ENCODE measurements at places on chromosomes 4 and X.

- no peak for DNase-seq
Observed at GRCh38 chr4:105357258-105357980, 116.4 kb downstream of the PPA2 start.

DNA sequence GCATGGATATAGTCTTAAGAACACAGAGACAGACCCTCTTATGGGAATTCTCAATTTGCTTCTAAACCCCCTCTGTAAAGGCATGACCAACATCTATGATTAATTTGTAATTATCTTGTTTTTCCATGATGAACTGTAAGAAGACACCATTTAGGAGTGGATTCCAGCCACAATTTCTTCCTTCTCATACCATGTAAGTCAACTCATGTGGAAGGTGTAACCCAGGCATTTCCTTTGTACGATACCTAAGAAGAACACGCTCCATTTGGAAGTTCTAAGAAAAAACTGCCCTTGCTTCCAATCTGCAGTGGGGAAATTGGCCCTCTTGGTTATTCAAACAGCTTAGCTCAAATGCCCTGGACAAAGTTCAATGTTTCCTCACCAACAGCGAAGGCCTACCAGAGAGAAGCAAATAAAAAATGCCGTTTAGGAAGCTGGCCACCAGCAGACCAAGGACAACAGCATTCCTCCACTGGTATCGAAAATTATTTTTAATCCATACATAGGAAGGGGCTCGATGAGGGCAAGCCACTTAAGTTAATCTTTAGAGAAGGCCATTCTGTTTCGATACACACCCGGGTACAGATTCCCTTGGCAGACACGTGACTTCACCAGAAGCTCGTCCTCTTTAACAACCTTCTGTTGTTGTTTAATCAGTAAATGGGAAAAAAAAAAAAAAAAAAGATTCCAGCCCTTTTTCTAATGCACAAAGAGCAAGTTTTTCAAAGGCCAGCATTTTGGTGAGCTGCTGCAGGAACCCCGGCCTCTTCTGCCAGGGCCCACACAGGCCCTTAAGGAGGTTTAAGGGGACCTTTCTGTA, 2.6 kb downstream of the DHRSX start:
- no peak for DNase-seq

- peak; percentile 50 for DNase-seq
Observed at GRCh38 chrX:45758738-45759397, 558.2 kb upstream of the DIPK2B start.

DNA sequence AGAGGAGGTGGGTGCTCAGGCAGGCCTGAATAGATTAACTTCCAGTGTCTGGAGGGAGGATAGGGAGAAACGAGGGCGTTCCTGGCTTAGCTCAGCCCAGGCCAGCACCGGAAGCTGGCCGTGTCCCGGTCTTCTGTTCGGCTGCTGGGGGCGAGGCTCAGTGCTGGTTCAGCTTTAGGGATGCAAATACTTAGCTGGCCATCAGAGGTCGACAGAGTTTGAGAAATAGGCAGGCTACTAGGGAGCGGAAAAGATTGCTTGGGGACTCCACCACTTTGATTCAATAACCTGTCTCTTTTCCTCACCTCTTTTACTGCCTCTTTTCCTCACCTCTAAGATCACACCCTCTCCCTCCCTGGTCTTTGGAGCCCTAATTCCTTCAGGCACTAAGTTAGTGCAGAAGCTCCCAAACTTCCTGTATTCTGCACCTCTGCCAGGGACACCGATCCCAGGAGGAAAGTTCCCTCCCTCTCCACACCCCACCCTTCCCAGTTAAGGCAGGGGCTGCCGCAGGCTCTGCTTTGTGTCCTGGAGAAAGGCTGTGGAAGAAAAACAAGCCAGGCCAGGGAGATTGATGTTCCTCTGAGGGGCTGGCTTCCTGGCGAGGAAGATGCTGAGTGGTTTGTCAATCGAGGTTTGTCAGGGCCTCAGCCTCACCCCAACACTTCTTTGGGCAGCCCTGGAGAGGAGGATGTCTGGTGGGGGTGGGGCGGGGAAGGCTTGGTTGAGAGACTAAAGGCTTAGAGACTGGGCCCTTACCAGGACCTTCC, 6.0 kb upstream of the EFNB1 start:
- DNase-seq = peak; percentile 20

DNA sequence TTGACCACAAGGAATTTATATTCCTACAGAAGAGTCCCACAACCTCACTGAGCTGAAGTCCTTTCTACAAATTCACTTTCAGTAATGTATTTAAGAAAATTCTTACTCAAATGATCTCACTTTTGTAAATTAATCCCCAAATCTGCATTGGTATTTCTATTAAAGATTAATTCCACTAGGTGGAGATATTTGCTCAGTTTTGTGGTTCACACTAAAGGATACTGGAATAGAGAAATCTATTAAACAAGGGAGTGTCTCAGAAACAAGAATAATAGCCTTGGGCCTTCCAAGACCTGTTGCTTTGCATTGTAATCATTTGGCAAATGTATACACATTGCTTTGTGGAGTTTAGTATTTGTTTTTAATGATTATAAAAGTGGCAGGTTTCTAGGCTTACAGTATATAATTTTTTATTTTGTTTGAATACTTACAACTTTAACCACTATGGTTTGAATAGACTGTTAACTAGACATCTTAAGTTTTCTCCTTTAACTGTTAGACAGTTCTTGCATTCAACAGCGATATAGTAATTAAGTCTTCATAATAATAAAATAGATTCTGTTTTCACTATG, 25.9 kb downstream of the CFAP299 start:
- peak; percentile 44 for DNase-seq

GRCh38 chr4:3019145-3019846, 55.0 kb downstream of the HTT-AS start:
- no peak for DNase-seq

- DNase-seq = no peak
Observed at GRCh38 chrX:136714626-136715599, 65.8 kb downstream of the ARHGEF6 start.

GRCh38 chr4:188002323-188002722, 6.8 kb downstream of the ZFP42 start:
- no peak for DNase-seq

Measured in CD4-positive, alpha-beta T cell treated with Interleukin-15 for 4 hours (primary cell).